ENCODE measurements at places on chromosomes 5 and 9.

- peak; percentile 74 for DNase-seq
Measured at GRCh38 chr9:14346231-14346791, 32.4 kb upstream of the NFIB start.

GRCh38 chr5:135193213-135194125, 159.4 kb upstream of the PITX1 start:
- no peak for DNase-seq

GRCh38 chr9:114202396-114202795, 47.1 kb downstream of the COL27A1 start:
- no peak for DNase-seq

DNA sequence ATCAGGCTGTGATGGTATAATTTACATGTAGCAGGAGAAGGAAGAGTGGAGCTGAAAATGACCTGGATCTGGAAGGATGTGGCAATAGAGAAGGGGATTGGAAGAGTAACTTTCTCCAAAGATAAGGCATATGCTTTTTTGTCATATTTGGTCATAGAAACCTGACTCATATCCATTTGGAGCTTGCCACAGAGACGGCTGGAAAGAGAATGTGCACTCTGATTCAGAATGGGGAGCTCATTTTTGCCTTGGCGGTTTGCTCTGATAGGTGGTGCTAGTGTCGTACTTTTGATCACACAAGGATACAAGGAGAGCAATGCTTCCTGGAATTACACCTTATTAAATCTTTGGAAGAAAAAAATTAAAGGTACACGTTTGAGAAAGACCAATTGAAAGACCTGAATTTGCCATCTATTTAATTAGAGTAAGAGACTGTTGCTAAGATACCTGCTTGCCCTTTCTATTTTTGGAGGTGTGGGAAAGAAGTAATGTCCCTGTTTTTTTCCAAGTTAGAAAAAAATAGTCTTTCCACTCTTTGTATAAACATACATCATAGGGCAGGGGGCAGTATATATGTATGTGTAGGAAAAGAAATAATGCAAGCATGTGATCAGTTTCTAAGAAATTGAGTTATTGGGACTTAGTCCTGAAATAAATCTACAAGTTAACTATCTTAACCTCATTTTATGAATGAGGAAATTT, 5.4 kb downstream of the LSM11 start:
- DNase-seq, result no peak

DNA sequence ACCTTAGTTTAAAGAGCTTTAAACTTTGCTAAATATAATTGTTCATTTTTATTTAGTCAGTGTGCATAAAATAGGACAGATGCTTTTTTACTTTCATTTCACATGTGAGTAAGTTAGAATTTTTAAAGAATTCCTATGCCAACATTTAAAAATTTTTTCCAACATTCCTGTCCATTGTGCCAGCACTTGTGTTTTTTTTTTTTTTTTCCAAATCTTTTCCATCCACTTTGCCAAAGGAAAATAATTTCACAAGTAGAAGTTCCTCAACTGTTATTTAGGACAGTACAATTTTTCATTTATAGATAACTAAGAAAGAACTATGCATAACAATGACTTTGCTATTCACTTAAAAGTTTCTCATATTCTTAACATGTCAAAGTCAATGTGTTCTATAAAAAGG, 189.5 kb downstream of the ADAMTS6 start:
- no peak for DNase-seq

- DNase-seq, result no peak
Measured at GRCh38 chr5:66963559-66963971, 233.0 kb downstream of the CD180 start.

- no peak for DNase-seq
Measured at GRCh38 chr5:36178524-36178890, 26.6 kb downstream of the SKP2 start.

DNA sequence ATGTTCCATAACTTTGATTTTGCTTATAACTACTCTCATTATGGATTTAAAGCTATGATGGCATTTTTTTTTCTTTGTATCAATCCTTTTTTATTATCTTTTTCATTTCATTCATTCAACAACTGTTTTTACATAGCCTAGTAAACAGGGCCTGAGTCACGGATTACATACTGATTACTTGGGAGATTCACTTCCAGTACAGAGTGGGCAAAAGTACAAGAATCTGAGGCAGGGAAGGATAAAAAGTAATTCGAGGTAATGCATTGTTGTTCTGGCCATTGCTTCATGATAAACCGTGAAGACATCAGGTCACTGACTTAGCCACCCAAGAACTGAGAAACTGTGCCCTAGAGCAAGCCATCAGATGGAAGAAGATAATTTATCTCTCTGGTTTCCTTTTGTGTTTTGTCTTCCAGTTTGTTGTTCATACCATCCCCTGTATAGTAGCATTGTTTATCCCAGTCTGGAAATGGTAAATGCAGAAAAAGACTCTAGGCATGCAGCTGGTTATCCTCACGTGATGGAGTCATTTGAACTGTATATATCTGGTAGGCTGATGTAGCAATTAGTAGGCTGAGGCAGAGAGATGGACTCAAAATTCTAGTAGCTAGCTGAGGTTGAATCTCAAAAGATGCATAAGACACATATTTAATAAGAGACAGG, 145.6 kb downstream of the CNTLN start:
- DNase-seq, result no peak

DNA sequence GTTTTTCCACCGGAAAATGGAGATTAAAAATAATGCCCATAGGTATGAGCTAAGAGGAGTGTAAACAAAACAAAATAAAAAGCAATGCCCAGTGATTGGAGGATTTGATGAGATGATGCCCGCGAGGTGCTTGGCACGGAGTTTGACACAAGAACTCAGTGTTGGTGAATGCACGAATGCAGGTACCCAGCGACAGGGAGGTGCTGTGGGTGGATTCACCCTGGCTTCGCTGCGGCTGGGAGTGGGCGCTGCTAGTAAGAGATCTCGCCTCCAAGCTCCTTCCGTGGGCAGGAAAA, 526 bp upstream of the STXBP1 start:
- no peak for DNase-seq

DNA sequence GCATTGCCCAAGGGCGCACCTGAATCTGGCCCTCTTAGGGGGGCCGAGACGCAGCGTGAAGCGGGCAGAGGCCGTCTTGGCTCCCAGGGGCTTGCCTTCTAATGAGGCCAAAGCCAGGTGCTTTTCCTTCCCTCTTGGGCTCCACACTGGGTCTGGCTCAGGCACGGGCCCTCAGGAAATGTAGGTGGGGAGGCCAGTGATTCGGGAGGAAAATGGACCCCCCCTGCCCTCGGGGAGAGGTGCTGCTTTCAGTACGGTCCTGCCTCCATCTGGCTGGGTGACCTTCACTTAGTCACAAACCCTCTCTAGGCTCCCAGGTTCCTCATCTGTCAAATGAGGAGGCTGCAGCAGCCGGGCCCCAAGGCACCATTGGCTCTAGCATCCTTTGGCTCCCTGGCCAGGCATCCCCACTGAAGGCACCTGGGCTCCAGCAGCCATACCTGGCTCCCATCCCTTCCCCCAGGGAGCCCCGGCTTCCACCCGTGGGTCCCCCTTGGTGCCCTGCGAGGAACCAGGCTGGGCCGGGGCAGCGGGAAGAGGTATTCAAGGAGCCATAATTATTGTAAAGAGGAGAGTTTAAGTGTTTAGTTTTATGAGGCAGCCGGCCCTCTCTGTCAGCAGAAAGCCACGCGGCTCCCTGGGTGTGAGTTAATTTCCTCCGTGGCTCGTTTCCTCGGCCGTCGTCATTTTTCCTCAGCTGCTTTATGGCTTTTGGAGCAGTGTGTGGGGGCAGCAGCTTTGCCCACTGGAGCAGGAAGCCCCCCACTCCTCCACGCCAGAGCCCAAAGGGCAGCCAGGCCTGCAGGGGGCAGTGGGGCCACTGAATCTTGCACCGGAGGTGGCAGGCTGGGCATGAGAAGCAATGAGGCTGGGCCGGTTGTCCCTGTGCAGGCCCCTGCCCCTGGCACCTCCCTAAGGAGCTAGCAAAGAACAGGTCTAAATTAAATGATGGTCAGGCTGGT, 24.9 kb upstream of the UNC5A start:
- no peak for DNase-seq

DNA sequence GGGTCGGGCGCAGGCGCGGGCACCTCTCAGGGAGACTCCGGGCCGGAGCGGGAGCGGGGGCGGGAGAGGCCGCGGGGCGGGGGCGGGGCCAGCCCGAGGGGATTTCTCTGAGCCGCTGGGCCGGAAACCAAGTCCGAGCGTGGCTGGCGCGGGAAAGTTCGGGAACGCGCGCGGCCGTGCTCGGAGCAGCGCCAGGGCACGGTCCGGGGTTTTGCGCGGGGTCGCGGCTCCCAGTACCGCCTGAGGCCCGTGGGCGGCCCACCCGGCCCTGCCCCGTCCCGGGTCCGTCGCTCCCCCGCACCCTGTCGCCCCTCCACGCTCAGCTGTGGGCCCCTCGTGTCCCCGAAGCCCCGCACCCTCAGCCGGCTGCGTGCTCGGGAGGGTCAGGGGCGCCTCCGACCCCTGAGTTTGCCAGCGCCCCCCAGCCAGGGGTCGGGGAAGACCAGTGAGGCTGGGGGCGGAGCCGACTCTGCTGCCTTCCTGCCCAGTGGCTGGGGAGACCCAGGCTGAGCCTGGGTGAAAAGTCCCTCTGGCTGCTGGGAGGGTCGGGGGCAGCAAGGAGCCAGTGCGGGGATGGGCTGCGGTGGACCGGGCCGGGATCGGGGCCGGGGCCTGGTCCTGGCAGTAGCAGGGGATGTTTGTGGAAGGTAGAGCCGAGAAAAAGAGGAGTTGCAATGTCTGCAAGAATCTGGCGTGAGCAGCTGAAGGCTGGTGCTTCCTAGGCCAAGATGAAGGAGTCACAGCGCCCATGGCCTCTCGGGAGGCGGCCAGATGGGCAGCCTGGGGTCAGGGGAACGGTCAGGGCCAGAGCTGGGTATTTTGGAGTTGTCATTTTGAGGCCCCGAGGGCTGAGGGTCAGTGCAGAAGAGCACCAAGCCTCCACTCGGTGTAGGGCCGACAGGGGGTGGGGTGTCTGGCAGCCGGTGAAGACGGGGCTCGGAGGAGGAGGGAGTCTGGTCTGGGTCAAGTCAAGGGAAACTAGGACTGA, 588 bp downstream of the TRAF2 start:
- no peak for DNase-seq

DNA sequence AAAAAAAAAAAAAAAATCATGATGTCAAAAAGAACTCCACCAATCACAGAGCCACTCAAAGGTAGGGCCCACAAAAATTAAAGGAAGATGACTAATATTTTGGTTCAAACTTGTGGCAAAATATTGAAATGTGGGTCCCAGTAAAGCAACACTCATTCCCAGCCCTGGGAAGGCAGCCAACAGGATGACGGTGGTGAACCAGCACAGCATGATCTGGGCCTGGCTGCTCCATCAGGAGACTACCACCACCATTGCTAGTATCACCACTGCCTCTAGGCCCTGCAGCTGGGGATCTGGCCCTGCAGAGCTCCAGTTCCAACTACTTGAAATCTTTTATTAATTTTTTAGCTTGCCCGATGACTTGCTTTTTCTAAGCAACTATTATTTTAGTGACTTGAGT, 206.8 kb upstream of the ITGA1 start:
- no peak for DNase-seq

DNA sequence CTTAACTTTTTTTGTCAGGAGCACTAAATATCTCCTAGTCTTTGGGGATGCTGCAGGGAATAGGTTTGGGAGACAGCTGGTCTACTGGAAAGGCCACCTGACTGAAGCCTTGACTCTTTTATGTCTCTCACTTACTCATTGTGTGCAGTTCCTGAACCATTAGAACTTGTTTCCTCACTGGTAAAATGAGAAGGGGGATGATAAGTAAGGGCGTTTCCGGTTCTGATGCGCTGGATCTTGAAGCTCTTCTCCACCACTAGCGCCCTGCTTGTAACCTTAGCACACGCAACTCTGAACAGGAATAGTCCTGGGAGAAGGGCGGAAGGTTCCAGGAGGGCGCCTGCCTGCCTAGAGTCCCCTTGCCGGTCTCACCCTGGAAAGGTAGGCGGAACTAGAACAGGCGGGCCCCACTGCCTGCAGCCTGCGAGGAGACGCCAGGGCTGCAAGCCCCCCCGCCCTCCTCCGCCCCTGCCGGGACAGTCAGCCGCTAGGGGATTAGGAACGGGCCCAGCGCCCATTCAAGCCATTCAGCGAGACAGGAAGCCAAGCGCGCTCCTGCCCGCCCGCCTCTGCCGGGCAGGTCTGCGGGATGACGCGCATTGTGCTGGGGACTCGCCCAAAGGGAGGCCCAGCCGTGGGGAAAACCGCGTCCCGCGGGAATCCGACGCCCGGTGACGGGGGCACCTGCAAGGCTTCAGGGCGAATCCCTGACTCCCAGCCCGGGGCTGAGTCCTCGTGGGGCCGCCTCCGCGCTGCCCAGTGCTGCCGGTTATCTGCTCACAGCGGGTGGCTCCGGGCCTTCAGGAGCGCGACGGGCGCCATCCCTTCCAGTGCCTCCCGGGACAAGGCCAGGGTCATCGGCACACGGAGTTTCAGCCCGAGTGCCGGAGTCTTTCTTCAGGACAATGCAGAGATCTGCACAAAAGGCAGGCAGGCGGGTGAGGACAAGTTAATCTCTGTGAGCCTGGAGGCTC, 44.0 kb upstream of the XPA start:
- peak; percentile 47 for DNase-seq

GRCh38 chr5:58411372-58411771, 48.5 kb downstream of the PLK2 start:
- no peak for DNase-seq

GRCh38 chr5:41896230-41896629, 7.9 kb upstream of the RIMOC1 start:
- no peak for DNase-seq

- DNase-seq, result no peak
Measured at GRCh38 chr5:9188131-9188530, 357.7 kb downstream of the SEMA5A start.

DNA sequence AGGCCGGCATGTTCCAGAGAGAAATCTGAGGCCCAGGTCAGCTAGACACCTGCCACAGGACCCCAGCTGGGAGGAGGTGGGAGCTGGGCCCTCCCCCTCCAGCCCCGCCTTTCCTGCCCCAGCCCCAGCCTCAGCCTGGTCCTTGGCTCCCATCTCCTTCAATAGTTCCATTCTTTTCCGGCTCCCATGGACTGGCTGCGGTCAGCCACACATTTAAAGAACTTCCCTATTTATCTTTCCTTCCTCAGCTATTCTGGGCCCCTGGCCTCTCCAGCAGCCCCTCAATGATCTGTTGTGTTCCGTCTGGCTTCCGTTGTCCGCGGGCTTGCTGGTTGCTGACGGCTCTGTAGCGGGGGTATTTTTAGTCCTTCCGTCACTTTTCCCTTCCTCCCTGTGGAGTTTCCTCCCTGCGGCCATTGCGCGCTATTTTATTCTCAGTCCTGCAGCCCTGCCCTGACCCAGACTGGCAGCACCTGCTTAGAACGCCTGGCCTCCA, 73.8 kb downstream of the AMBP start:
- peak; percentile 83 for DNase-seq

DNA sequence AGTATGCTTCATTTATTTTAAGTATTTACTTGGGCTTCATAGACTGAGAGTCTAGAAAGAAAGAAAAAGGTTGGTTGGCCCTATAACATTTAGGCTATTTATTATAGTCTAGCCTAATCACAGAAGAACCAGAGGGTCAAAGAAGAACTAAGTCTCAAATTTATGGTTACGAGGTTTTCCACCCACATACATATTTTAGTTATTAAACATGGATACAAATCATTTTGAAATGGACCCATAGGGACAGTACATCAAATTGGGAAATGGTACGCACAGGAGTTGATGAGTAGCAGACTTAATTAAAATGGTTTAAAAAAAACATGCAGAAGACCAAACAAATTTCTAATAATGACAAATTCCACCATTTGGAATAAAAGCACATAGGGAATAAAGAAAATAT, 17.7 kb downstream of the SVEP1 start:
- DNase-seq, result no peak
